ENCODE measurements at places on chromosomes 16 and 17.

GRCh38 chr16:16099320-16099719, 124.0 kb downstream of the ABCC6 start:
- no peak for DNase-seq

DNA sequence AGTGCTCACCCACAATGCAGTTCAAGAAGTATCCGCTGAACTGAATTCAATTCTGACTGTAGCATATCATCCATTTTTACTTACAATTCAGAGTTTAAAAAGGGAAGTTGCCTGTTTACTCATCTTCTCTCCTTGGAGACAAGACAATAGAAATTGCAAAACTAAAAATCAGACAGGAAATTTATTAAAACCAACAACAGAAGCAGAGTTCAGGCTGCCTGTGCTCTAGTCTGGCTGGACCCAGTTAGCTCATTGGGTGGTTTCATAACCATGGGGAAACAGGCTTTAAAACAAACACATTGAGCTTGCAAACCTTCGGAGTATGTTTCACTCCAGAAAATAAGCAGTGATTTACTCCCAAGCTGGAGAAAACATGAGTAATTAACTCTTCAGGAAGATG, 321.4 kb downstream of the GRIN2A start:
- no peak for DNase-seq

DNA sequence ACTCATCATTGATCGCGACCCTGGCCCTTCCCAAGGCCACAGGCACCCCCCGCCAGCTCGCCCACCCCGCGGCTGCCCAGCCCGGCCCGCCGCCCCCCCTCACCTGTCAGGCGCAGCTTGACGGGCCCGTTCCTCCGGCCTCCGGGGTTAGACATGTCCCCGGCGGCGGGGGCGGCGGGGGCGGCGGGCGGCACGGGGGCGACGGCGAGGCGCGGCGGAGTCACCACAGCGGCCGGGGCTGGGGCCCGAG, 456 bp downstream of the SMURF2 start:
- DNase-seq: no peak

DNA sequence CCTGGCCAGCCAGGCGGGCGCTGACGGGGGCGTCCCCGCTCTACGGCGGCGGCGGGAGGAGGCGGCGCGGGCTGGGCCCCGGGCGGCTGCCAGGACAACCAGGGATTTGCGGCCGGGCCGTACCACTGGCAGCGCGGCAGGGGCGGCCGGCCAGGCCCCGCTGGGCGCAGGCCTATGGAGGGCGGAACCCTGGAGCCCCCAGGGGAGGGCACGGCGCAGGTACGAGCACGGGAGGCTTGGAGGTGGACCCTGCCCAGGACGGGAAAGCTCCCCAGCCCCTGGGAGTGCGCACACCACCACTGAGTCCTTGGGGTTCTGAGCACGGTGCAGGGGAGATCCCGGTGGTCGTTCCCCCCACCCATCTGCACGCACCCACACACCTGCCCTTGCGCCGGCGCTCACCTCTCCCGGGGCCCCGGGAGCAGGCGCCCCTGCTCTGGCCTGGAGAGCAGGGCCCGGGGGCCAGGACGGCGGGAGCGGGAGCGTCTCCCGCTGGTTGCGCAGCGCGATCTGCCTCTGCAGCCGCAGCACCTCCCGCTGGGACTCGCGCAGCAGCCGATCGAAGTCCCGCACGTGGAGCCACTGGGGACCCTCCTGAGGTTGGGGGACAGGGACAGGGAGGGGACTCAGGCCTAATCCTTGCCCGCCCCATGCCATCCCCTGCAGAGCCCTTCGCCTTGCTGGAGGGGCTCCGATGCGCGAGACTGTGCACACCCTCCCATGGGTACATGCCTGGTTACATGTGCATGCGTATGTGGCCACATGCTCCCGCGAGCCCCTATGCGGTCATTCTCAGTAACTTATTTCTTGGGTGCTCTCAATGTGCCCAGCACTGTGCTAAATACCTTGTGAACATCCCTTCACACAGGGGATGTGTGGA, 3.9 kb downstream of the TSPOAP1 start:
- DNase-seq: no peak

DNA sequence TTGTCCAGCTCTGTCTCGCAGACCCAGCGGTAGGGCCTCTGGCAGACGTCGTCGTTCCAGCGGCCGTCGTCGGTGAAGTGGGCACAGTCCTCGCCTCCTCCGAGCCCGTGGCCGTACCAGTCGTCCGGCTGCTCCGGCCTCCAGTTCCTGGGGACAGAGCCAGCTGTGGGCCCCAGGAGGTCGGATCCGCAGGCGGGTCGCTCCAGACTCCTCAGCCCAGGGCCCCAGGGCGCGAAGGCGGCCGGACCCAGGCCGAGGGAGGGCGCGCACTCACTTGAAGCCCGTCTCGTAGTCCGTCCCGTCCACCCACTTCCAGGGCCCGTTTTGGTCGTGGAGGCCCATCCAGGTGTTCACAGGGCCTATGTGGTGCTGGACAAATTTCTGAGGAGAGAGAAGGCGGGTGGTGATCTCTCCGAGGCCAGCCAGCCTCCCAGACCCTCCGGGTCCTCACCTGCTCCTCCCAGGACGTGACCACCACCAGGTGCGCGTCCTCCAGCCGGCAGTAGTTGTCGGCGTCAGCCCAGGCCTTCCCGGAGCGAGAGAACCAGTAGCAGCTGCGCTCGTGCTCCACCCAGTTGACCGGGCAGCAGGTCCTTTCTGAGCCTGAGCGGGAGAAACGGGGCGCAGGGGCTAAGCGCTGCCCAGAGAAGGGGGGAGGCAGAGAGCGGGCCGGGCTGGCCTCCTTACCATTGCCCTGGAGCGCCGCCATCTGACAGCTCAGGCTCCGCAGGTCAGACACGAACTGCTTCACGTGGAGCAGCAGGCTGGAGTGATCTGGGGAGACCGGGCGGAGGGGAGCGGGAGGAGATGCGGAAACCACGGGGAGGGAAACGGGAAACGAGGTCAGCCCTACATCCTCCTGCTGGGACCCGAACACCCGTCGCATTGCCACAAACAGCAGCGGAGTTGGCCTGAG, 5.2 kb downstream of the ASGR1 start:
- peak; percentile 24 for DNase-seq

GRCh38 chr17:57638284-57638683, 106.8 kb downstream of the CCDC182 start:
- DNase-seq: no peak

DNA sequence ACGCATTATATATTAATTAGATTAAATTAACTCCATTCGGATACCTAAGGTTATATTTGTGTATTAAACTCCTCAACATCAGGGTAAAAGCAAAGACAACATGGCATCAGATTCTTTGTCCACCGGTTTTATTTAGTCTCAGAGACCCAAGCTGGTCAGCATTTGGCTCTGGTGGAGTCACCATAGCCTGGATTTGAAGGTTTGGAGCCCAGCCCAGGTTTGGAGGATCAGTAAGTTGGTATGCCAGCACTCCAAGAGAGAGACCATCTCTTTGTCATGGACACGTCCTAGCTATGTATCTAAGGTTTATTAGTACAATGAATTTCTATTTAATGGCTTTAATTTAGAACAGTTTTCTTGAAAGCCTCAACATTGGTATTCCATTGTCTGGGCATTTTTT, 328.4 kb upstream of the RBFOX1 start:
- DNase-seq: no peak

DNA sequence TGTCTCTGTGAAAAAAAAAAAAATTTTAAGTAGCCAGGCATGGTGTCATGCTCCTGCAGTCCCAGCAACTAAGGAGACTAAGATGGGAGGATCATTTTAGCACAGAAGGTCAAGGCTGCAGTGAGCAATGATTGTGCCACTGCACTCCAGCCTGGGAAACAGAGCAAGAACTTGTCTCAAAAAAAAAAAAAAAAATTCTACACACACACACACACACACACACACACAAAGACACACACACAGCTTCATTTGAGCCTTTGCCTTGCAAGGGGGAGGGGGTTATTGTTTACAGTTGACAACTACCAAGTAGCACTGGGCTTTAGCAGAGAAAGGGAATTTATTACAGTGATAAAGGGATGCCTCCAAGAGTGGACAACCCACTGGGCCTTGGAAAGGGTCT, 4.9 kb upstream of the POLR3E start:
- DNase-seq: no peak

DNA sequence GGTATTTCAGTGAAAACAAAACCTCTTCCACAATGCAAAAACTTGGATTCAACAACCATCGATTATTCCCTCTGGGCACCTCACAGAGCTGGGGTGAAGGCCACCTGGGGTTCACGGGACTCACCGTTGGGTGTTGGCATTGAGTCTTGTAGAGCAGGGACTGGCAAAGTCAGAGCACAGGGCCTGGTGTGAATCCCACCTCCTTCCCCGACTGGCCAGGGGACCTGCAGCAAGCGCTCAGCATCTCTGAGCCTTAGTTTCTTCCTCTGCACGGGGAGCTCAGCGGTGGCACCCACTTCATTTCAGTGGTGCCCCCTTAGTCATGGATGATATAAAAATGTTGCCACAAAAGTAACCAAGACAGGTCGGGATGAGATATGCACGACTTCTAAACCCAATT, 100.4 kb downstream of the METRNL start:
- no peak for DNase-seq

- DNase-seq: no peak
These were observed 6.8 kb upstream of the MMP15 start for GRCh38 chr16:58018803-58019202.

DNA sequence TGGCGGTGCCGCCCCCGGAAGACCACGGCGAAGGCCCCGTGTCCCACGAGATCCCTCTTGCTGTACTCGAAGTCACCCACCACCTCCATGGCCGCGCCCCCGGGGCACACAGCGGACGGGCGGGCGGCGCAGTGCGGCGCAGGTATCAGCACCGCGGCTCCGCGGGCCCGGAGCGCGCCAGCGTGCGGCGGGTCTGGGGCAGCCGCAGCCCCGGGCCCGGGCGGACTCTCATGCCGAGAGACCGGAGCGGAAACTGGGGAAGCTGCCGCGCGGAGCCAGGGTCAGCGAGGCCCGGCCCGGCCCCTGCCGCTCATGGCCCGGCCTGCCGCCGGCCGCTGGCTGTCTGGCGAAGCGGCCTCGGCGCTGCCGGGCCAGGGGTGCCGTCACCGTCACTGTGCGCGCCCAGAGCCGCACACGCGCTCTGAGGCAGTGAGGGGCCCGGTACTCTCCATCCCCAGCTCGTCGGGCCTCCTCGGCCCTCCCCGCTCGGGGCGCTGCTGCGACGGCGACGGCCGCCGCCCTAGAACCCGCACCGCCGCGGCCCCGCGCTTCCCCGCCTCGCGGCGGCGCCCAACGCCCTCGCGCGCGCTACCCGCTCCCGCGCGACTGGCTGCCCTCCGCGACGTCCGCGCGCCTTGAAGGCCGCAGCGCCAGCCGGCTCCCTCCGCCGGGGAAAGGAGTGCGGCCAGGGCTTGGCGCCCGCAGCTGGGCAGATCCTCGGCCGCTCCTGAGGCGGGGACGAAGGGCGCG, at the start of gene ULK2:
TSS of gene ULK2 (minus strand) at position 608 of the 750 bp plus-strand sequence. CDS start at position 89, 519 bp downstream.
- DNase-seq: no peak

GRCh38 chr17:19431691-19432090, 20.7 kb downstream of the RNF112 start:
- no peak for DNase-seq

DNA sequence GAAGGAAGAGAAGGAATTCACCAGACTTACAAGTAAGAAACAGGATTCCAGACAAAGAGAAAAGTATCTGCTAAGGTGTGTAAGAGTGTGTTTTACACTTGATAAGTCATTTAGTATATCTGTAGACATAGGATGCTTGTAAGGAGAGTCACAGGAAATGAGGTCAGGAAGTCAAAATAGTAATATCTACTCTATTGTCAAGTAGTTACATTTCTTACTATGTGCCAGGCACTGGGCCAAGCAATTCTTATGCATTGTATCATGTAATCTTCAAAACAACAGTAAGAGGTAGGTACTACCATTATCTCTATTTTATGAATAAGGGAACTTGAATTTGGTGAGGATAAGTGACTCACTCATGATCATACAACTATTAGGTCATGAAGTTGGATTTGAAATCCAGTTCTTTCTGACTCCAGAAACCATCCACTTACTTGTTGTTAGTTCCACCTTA, 129.1 kb downstream of the SNX11 start:
- no peak for DNase-seq

DNA sequence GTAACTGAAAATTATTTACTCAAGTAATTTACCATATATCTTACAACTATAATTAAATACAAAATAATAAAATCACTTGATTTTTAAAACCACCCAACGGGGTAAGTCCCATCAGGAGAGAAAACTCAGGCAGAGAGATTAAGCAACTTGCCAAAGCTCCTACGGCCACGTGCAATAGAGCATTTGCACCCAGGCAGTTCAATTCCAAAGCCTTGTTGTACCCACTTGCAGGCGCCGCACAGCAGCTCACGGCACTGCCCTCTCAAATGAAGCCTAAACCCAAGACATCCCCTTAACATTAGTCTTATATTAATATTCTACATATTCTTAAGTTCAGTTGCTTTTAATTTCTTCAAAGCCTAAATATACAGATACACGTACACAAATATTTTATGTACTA, 75.7 kb downstream of the SPAG9 start:
- DNase-seq: no peak

GRCh38 chr17:7859028-7859427, 1.2 kb downstream of the CYB5D1 start:
- DNase-seq: no peak

GRCh38 chr16:85259115-85259831, 147.0 kb upstream of the CIBAR2 start:
- no peak for DNase-seq

- DNase-seq: no peak
These were observed 37.8 kb upstream of the BCAR1 start for GRCh38 chr16:75289189-75289588.

DNA sequence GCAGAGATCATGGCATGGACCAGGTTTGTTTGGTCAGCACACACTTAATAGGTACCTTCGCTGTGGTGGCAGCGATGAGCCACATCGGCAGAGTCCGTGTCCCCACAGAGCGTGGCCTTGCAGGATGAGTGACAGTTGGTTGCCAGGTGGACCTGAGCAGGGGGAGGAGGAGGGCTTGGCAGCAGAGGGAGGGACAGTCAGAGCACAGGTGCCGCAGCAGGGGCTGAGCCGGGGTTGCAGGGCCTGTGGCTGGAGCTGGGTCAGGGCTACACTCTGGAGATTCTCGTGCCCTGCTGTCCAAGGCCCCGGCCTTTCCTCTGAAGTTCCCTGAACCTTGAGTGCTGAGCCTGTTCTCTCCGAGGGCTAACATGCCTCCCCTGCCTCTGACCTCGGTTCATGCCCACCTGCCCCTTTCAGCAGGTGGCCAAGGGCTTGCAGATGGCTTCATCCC, 24.8 kb downstream of the POLR3E start:
- no peak for DNase-seq

DNA sequence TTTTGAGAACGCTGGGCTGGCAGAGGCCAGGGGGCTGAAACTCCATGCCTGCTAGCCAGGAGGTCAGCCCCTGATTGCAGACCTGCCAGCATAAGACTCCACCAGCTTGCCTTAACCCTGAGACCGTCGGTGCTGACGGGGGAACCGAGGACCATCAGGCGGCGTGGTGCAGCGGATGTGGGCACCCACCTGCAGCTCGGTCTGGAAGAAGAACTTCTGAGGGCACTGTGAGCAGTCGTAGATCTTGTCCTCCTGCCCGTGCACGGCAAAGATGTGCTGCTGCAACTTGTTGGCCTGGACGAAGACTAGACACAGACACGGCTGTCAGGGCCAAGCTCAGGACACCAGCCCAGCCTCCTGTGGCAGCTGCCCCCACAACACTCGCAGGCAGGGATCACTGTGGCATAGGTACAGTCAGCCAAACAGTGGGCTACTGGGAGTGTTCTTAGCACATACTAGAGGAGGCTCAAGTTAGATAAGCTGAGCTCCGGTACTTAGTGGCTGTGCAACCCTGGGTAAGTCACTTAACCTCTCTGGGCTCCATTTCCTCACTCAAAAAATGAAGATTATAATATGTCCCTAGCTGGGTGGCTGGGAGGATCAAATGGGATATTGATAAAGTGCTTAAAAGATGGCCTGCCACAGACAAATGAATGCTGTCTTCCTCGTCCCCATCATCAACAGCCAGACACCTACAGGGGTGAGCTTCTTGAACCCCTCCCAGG, 150.0 kb downstream of the C16orf78 start:
- DNase-seq: no peak

All from stimulated activated CD8-positive, alpha-beta memory T cell treated with anti-CD3 and anti-CD28 coated beads, Interleukin-15, amount 100 ng/mL, for 4 hours (primary cell).